ENCODE measurements at places on chromosomes 12 and 14.

DNA sequence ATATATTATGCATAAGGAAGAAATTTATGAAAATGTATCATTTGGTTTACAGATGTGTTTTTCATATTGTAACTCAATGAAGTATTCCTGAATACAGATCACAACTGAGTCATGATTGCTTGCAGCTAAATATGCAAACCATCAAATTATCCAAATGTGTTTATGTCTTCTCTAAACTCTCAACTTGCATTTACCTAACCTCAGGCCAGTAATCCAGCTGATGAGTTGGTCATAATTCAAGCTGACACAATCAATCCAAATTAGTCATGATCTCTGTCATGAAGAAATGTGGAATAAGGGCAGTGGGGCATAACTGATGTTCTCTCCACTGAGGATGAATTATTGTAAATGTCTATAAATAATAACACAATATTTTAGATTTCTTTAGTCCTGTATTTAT, 104.8 kb upstream of the CNTN1 start:
- DNase-seq: no peak

DNA sequence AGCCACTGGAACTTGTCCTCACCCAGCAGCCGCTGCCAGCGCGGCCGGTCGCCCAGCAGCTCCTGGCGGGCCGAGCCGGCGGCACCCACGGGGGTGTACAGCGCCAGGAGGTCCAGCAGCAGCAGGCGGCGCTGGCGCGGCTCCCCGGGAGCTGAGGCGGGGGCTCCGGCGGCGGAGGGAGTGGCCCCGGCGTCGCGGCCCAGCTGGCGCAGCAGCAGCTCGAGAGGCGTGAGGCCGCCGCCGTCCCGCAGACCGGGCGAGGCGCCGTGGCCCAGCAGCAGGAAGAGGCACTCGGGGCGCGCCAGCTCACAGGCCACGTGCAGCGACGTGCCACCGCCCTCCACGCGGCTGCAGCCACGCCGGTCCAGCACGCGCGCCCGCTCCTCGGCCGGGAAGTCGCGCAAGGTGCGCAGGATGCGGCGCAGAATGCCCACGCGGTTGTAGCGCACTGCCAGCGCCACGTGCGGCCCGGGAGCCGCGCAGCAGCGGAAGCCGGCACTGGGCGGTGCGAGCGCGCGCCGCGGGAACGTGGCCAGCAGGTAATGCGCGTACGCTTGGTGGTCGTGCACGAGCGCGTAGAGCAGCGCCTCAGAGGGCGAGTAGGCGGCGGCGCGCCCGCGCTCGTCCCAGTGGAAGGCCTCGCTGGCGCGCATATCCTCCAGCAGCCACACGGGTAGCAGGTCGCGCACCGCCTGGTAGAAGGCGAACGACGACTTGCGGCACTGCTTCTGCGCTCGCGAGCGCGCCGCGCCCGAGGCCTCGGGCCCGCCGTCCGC, 2.3 kb downstream of the ANKRD9 start:
- DNase-seq: no peak

- DNase-seq: no peak
Measured at GRCh38 chr12:113855998-113856397, 110.1 kb downstream of the RBM19 start.

DNA sequence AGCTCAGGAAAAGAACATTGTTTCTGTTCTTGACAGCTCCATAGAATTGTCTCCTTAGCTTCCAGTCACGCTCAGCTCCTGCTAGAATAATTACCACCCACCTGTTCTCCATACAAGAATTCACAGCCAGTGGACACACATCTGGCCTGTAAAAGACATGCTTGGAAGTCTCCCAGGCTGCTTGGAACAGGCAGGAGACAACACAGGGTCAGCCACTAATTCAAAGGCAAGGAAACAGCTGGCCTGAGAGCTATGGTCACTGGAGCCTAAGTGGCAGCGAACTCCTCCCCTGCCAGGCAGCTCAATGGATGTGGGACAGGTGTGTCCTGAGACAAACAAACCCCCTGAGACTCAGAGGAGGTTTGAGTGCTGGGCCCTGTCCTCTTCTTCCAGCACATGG, 22.9 kb upstream of the LTBP2 start:
- DNase-seq: no peak

DNA sequence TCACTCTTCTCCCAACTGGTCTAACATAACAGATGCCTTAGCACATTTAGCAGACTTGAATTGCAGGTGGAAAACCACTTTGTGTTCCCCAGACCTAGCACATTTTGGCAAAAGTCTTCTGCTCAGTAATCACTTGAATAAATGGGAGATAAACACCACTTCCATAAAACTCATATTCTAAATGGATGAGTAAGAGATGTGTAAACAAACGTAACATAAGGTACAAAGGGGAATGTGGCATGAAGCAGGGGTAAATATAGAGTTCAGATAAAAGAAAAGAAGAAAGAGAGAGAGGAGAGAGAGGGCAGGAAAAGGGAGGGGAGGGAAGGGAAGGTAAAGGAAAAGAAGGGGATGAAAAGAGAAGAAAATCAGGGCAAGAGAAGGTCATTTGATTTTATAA, 17.0 kb upstream of the KERA start:
- DNase-seq: no peak

GRCh38 chr12:54437243-54437642, 18.2 kb upstream of the ITGA5 start:
- no peak for DNase-seq

- no peak for DNase-seq
Measured at GRCh38 chr14:52303236-52303635, 10.9 kb upstream of the PTGER2 start.

DNA sequence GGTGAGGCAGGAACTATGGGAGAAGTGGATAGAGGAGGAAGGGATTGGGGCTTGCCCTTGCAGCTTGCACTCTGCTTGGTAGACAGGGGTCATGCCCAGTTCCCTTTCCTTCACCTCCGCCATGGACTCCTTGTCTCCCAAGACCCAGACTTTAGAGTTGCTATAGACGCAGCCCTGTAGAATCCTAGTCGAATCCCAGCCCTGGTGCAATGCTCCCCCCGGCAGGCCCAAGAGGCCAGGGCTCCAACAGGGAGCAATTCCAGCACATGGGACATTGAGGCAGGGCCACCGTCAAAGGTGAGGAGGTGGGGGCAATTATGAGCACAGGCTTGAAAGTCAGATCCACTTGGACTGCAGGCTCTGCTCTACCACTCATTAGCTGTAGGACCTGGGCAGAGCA, 29.5 kb upstream of the BCDIN3D start:
- DNase-seq: no peak

GRCh38 chr12:7994731-7995205, 37.7 kb upstream of the FOXJ2 start:
- no peak for DNase-seq

DNA sequence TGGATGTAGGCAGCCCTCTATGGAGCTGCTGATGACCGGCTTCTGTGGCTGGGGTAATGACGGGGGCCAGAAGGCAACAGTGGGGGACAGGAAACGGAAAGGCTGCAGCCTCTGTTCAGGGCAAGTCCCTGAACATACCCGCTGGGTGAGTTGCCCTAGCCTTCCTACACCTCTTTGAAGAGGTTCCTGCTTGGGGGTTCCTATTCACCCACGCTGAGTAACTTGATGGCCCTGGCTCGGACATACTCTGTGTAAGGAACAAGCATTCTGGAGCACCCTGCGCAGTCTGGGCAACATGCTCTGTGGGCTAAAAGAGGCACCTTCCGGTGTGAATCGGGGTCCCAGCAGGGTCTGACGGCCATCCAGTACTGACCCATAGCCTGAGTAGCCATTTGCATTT, 17.7 kb upstream of the GSC start:
- no peak for DNase-seq

GRCh38 chr12:131915823-131916222, 13.3 kb upstream of the PUS1 start:
- no peak for DNase-seq

DNA sequence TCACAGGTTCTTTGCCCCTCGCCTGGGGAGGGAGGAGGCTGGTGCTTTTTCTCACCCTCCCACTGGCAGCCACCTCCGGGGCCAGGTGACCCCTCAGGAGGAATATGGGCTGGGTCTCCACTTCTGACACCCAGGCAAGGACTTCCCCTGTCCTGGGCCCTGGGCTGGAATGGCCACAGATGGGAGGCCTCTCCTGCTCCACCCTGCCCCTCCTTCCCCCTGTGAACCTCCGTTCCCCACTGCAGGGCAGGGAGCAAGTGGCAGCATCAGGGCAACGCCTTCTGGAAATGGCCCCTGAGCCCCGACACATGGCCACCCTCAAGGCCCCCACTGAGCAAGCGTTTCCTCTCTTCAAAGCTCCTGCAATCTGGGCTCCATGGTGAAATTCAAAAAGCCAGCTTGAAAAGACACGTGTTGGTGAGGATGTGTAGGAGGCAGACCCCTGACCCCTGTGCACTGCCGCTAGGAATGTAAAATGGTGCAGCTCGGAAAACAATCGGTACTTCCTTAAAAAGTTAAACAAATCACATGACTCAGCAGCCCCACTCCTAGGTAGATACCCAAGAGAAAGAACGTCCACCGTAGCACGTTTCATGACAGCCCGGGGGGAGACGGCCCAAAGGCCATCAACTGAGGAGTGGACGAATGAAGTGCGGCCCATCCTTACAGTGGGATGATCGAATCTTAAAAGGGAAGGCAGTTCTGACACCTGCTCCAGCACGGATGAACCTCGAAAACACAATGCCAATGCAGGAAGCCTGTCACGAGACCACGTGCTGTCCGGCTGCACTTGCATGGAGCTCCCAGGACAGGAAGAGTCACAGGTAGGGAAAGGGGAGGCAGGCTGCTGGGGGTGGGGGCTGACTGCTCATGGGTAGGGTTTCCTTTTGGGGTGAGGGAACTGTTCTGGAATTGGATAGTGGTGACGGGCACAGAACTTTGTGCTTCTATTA, 11.5 kb downstream of the XRCC3 start:
- no peak for DNase-seq

GRCh38 chr12:91781114-91781513, 364.5 kb downstream of the BTG1 start:
- no peak for DNase-seq

- DNase-seq: no peak
Measured at GRCh38 chr14:106883218-106883692, 1356.9 kb downstream of the TMEM121 start.

GRCh38 chr14:99809360-99809759, 16.1 kb downstream of the EML1 start:
- DNase-seq: no peak

DNA sequence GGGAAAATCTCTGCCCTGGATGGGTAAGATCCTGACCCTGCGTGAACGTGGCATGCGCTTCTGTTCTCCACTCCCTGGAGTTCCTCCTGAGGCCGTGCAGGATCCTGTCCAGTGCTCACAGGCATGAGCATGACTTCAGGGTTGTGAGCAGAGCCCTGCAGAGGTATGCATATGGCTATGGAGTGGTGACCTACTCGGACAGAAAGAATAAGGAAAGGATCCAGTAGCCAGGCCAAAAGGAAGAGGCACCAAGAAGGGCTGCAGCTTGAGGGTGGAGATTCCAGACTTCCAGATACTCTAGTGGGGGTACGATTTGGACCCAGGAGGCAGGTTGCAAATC, 20.8 kb upstream of the CD27 start:
- DNase-seq: no peak

- no peak for DNase-seq
Measured at GRCh38 chr14:29521526-29522137, 406.0 kb downstream of the PRKD1 start.

- DNase-seq: no peak
Measured at GRCh38 chr14:23008831-23009230, 1.1 kb downstream of the C14orf93 start.

- no peak for DNase-seq
Measured at GRCh38 chr14:66069036-66069435, 417.1 kb upstream of the CCDC196 start.

DNA sequence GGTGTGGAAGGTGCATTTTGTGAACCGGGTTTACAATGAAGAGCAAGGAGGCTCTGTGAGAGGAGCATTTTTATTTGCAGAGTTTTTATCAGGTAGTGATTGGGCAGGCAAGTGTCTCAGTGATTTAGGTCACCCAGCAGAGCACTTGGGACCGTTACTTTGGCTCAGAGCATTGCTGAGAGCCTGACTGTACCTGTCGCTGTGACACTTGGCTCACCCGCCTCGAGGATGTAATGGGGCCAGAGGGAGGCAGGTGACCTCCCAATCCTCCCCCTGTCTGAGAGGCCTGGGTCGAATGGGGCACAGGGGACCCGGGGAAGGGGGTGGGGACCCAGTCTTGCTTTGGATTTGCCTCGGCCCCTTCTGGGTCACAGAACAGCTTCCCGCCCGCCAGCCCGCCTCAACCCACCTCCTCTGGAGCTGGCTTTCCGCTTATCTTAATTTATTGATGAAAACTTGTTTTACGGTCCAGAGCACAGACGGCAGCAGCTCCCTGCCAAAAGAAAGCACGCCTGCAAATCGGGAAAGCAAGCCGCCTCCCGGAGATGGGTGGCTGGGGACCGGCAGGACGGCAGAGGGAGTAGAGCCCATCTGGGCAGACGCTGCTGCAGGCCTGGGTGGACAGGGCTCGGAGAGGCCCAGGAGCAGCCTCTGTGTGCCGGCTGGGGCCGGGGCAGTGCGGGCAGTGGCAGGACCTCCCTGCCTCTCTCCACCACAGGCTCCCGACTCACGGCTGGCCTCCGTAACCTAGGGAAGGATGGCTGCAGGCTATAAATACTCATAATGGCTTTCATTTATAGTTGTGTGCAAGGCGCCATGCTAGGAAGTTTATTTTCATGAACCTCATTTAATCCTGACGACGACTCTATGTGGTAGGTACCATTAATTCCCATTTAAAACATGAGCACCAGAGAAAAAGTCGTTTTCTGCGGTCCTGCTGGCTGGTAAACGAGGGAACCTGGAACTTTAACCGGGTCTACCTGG, 187.1 kb downstream of the TSPAN9 start:
- no peak for DNase-seq

GRCh38 chr12:71411635-71412034, 28.0 kb upstream of the LGR5 start:
- DNase-seq: no peak

- DNase-seq: no peak
Measured at GRCh38 chr12:124532331-124532750, 35.1 kb downstream of the NCOR2 start.

DNA sequence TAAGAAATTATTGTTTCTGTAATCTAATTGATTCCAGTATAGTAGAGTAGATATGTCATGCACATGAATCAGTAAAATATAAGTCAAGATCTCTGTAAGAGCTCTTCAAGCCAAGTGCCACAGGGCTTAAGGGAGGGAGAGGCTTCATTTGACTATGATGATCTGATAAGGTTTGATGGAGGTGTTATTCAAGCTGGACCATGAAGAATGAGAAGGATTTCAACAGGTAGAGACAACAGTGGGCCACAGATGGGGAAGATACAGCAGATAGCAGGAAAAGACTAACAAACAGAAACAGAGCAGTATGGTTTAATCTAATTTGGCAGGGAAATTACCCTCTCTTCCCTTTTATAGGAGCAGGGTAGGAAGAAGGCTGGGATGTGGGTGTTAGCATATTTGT, 40.6 kb upstream of the FKBP4 start:
- no peak for DNase-seq

- DNase-seq: no peak
Measured at GRCh38 chr12:93549174-93549573, 23.3 kb upstream of the SOCS2 start.

GRCh38 chr12:89349814-89350213, 2.5 kb downstream of the DUSP6 start:
- no peak for DNase-seq

All from stimulated activated CD8-positive, alpha-beta memory T cell treated with anti-CD3 and anti-CD28 coated beads, Interleukin-4, amount 100 ng/mL, for 1 hour (primary cell).